ENCODE measurements at places on chromosomes 6 and 20.

- no peak for DNase-seq
Observed at GRCh38 chr6:142335415-142335814, 33.6 kb downstream of the ADGRG6 start.

GRCh38 chr20:64276817-64277216, 21.3 kb downstream of the PCMTD2 start:
- no peak for DNase-seq

- no peak for DNase-seq
Observed at GRCh38 chr6:51531623-51532022, 555.8 kb downstream of the PKHD1 start.

- DNase-seq = no peak
Observed at GRCh38 chr6:1178590-1178989, 133.3 kb upstream of the FOXQ1 start.

GRCh38 chr6:23349521-23350147, 776.4 kb upstream of the NRSN1 start:
- no peak for DNase-seq

DNA sequence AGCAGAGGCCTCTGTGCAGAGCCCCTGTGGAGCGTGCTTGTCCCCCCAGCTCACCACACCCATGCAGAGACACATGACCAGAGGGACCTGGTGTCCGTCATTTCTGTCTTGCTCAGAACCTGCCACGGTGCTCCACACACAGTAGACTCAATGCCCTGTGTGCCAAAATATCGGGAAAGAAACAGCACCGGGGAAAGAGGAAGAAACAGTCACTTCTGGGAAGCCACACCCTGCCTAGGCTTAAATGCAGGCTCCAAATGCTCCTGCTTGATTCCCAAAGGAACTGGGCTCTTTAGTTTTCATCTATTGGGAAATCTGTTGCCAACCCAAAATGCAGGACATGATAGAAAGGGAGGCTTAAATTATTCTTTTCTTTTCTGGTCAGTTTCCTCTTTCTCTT, 503.9 kb downstream of the CD83 start:
- DNase-seq = no peak

DNA sequence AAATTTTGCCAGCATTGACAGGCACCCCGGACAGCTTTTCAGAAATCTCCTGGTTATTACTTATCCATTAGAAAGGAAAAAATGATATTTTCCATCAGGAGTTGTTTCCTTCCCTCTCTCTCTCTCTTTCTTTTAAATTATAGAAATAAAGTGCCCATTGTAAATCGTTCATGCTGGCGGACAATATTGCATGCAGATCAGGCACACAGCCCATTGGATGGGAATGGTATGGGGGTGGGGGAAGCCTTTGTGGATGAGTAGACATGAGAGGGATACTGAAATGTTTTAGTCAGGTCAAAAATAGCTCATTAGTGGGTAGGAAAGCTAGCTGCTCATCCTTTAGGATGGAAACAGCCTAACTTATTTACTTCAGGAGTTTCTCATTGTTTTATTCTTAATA, 764.9 kb upstream of the MMS22L start:
- no peak for DNase-seq

- DNase-seq = no peak
Observed at GRCh38 chr6:16837217-16837972, 76.1 kb upstream of the ATXN1 start.

GRCh38 chr6:116298973-116299372, 19.2 kb upstream of the TSPYL1 start:
- DNase-seq = no peak

DNA sequence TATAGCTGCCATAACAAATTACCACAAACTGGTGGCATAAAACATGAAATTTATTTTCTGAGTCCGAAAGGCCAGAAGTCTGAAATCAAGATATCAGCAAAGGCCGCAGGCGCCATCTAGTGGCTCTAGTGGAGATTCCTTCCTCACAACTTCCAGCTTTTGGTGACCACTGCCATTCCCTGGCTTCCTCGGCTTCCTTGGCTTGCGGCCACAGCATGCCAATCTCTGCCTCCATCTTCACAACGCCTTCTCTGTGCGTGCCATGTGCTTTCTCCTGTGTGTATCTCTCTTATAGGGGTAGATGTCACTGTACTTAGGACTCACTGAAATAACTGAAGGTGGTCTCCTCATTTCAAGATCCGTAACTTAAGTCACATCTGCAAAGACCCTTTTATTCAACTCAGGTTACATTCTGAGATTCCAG, 5.4 kb upstream of the PLAGL1 start:
- peak; percentile 41 for DNase-seq

- no peak for DNase-seq
Observed at GRCh38 chr6:143279385-143279784, 171.1 kb downstream of the ADAT2 start.

GRCh38 chr6:139449611-139450000, 75.2 kb upstream of the CITED2 start:
- no peak for DNase-seq

- no peak for DNase-seq
Observed at GRCh38 chr6:119781365-119781764, 431.8 kb upstream of the MAN1A1 start.

GRCh38 chr6:128007658-128008057, 106.8 kb upstream of the THEMIS start:
- no peak for DNase-seq

- DNase-seq = no peak
Observed at GRCh38 chr20:51217347-51218045, 194.6 kb upstream of the KCNG1 start.

- DNase-seq = peak; percentile 43
Observed at GRCh38 chr6:157235600-157236039, 87.7 kb downstream of the TMEM242 start.

- no peak for DNase-seq
Observed at GRCh38 chr6:124719913-124720312, 242.3 kb upstream of the RNF217 start.

GRCh38 chr20:41248368-41249024, 69.0 kb downstream of the ZHX3 start:
- DNase-seq = no peak

- DNase-seq = no peak
Observed at GRCh38 chr6:145865595-145865994, 51.0 kb upstream of the FBXO30 start.

DNA sequence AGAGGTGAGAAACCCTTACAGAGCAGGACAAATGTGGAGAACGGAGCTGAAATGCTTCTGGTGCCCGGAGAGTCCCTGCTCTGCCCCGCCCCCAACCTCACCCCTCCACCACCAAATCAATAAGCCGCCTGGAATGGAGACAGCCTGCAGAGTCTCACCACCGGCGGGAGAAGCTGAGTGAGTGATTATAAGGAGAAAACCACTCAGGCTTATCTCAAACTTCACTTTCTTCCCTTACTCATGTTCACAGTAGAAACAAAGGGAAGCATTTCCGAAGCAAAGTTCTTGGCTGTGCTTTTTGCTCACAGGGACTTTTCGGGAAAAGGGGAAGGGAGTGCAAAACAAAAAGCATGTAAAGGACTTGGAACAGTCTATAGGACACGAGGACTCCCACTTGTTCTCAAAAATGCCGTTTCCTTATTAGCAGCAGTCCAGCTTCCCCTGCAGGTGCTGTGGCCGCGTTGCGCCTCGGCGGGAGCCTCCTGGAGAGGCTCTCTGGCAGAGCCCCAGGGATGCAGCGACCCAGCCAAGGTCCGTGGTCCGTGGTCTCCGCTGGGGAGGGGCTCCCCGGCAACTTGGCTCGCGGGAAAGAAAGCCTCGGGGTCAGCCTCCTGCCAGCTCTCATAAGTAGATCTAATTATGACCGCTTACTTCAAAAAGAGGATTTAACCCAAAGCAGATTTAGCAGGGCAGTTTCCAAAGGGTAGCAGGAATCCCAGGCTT, 64.8 kb upstream of the TMEM30A start:
- DNase-seq = no peak

DNA sequence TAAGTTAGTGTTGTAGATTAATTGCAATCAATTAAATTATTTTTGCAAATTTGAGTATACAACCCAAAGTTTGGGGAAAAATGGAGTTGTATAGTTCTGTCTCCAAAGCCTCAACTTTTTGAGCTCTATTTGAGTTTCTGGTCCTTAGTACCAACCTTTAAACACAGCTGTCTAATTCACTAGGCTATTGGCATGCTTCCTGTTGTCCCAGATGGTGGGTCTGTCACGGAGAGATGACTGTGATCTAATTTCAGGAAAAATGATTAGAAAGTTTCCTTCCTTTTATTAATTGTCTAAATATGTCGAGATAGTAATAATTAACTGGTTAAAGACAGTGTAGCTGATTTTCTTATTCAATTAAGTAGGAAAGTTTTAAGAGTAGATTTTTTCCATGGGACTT, 109.6 kb downstream of the SCAF8 start:
- DNase-seq = no peak

DNA sequence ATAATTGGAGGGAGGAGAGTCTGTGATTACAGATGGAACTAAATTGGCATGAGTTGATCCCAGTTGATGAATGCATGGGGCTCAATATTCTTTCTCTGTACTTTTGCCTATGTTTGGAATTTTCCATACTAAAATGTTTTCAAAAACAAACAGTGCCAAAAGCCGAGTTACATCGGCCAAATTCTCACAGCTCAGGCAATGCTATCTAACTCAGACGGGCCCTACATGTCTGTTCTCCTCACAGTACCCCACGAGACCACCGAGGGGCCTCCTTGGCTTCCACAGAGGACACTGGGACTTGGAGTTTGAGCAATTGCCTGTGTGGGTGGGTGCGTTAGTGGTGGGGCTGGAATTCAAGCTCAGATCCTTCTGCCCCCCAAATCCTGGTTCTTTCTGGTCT, 413.2 kb downstream of the CDH26 start:
- DNase-seq = no peak

GRCh38 chr6:87789198-87789899, 87.3 kb upstream of the AKIRIN2 start:
- no peak for DNase-seq

- DNase-seq = no peak
Observed at GRCh38 chr6:146814148-146814750, 215.5 kb downstream of the ADGB start.

GRCh38 chr6:24501914-24502313, 7.1 kb downstream of the ALDH5A1 start:
- DNase-seq = no peak

- DNase-seq = no peak
Observed at GRCh38 chr6:150697515-150697914, 97.8 kb downstream of the PLEKHG1 start.

DNA sequence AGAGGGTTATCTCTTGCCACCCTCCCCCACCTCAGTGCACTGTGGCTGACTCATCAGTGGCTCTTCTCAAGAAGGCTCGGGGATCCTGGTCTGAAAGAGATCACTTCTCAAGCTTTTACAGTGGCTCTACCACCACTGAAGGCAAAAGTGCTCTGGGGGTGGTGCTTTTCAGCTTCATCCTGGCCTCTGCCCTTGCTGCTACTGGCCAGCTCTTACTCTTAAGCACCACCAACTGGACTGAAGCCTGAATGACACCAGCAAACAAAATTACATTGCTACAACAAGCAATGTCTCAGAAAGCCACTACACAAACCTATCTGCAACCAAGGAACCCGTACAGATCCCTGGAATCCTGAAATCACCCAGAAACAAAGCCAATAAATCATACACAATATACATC, 402.1 kb downstream of the EPHA7 start:
- no peak for DNase-seq

DNA sequence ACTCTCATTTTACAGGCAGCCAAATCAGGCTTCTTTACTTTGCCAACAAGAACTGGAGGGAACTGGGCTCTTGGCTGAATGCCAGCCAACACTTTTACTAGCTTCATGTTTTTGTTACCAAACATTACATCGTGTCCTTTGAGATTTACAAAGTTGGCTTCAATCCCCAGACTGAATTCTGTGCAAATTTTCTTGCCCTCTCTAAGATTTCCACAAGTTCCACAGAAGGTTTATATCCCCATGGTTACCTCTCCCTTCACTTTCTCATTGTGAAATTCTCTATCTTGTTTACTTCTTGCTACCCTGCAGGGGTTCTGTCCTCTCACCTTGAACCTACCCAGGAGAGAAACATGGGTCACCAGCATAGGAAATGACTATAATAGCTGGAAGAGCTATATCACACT, 37.6 kb upstream of the PLCB1 start:
- no peak for DNase-seq

DNA sequence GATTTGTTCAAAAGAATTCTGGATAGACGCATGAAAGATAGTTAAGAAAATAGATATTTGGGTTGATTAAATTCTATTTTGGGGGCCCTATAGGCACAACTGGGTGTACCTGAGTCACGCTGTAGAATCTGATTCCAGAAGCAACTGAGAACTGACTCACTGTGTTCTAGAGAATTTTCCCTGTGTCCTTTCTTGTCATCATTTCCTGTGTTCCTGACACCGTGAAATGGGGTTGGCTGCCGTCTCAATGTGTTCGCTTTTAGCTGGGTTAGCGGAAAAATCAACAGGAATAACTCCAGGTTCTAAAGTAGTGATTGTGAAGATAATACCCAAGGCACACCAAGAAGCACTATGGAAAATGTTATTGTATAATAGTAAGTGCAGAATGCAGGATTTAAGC, 5.0 kb downstream of the GCNT2 start:
- DNase-seq = no peak

GRCh38 chr6:106534564-106534982, 94.7 kb downstream of the RTN4IP1 start:
- no peak for DNase-seq

DNA sequence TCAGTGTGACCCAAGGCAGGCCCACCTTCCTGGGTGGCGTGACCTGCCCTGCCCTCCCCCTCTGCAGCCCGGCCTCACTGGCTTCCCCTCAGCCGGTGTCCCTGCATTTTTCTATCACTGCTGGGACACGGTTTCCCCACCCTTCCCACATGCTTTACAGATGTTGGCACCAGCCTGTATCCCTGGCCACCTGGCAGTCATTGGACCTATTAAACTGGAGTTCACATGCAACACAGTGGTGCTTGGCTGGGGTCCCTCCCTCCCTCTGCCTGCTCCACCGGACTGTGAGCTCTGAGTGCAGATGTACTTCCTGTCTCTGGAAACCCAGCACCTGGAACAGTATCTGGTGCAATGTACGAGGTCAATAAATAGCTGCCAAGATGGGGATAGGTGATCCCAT, 25.5 kb upstream of the STX16 start:
- no peak for DNase-seq

DNA sequence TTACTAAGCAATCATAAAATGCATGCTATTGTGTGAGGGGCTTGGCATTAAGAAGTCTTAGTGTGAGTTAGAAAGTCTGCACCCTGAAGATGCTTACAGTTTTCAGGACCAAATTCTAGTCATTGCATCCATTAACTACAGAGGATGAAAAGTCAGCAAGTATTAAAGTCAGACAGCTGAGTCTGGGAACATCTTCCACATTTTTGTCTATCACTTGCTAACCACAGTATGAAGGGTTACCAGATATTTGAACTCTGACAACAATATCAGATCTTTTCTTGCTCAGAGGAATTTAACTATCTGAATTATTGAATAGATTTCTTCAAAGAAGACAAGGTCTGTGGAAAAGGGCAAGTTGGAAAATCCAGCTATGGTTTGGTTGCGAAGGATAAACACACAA, 264.4 kb downstream of the BTBD9 start:
- no peak for DNase-seq

- DNase-seq = no peak
Observed at GRCh38 chr20:62296724-62297448, 5.9 kb upstream of the ADRM1 start.

- no peak for DNase-seq
Observed at GRCh38 chr6:4347877-4348276, 212.5 kb upstream of the ECI2 start.
